H9 (cell line): ENCODE measurements at places on chromosomes 11 and 22. TPM values are rescaled to one million over a fixed set of nuclear protein-coding genes. Genes with fewer than 3 reads are reported as not detected.

OR52I1 gene
- total RNA-seq = not detected in 2 replicates

TSGA10IP gene
- 2.2 and 3.1 TPM in 2 replicates for total RNA-seq

CADM1 gene
- total RNA-seq = 11.9 and 12.5 TPM in 2 replicates

LYVE1 gene
- total RNA-seq = not detected in 2 replicates
